Mesothelial cell of epicardium (in vitro differentiated cells): ENCODE measurements at places on chromosomes 16 and 17.

GRCh38 chr16:87076331-87076949, 240.8 kb downstream of the C16orf95 start:
- no peak for DNase-seq

GRCh38 chr17:73592501-73592961, 51.7 kb downstream of the SDK2 start:
- DNase-seq = no peak

DNA sequence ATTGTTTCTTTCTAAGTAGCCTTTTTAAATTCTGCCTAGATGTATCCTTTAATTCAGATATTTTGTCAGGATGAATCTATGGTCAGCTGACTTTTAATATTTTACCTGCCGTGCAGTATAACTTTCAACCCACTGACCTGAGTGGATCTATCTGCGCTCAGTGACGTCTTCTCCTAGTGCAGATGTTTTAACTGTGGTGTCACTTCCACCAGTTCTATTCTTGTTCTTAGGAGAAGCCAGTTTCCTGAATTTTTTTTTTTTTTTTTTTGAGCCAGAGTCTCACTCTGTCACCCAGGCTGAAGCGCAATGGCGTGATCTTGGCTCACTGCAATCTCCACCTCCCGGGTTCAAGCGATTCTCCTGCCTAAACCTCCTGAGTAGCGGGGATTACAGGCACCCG, 5.0 kb upstream of the TM4SF5 start:
- DNase-seq = no peak

DNA sequence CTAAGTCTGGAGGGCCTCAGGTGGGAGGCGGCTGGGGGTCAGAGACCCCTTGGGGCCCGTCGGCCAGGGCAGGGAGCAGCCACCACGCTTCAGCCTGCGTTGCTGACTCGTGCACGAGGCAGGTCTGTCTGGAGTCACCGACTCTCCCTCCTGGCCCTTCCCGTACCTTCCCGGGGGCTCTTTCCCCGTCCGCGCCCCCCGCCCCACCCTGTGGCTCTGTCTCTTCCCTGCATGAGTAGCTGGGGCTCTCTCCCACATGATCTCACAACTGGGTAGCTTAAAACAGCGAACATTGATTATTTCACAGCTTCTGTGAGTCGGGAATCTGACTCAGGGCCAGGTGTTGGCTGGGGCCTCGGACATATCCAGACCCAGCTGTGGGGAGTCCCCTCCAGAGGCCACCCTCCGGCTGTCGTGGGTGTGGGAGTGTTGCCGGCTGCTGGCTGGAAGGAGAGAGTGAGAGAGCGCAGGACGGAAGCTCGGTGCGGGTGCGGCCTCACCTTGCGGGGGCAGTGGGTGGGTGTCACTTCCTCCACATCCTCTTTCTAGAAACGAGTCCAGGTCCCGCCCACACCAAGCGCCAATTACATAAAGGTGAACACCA, 17.3 kb downstream of the BAHCC1 start:
- DNase-seq = no peak

GRCh38 chr17:11242411-11242810, 1.4 kb downstream of the SHISA6 start:
- DNase-seq = no peak

GRCh38 chr17:57375770-57376225, 119.5 kb downstream of the MSI2 start:
- no peak for DNase-seq

GRCh38 chr17:3998436-3998835, 34.2 kb upstream of the ATP2A3 start:
- no peak for DNase-seq

DNA sequence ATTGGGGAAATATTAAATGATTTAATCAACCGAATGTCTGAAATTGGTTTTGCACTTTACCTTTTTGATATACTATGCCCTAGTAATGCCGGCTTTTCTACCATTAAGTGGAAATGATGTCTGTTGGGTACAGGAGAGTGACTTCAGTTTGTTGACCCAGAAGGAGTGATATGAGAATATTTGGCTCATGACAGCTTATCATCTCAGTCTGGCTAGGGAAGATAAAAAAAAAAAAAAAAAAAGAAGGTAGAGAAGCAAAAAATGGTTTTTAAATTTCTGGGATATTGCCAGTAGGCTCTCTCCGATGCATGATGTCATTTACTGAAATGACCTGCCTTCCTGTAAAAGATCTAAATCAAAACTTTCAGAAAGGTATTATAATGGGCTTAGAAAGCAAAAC, 69.0 kb downstream of the CNTNAP4 start:
- no peak for DNase-seq

GRCh38 chr16:9580025-9580424, 488.6 kb downstream of the HAPSTR1 start:
- no peak for DNase-seq

GRCh38 chr16:21301168-21301894, 23.2 kb upstream of the CRYM start:
- DNase-seq = peak; percentile 41

DNA sequence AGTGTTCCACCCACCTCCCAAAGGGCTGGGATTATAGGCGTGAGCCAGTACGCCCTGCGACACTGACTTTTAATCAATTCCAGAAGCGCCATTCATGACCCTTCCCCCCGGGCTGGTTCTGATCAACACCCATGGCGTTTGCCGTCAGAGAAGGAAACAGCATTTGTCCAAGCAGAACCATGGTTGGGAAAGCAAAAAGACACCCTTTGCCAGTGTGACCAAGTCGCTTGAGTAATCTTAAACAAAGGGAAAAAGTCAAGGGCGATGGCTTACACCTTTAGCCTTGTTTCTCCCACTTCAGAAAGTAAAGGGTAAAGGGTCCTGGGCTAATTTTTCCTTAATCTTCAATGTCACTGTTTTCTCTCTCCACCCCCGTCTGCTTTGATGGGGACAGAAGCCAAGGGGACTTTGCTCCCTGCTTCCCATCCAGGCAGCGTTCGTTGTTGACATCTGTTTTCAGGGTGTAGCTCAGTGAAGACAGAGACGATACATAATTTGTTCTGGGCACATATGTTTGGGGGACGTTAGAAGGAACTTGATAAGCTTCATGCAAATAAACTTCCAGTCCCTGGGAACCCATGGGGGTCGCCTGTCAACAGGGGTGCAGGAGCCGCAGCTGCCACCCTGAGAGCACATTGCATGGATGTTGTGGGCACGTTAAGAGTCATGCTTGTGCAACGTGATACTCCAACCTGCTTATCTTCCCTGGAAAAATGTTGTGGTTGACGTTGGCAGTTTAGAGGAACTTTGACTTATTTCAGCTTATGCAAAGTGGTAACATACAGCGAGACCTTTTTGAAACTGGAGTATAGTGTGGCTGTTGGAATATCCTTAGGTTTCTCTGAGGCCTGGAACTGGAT, 50.6 kb upstream of the TANGO6 start:
- no peak for DNase-seq

DNA sequence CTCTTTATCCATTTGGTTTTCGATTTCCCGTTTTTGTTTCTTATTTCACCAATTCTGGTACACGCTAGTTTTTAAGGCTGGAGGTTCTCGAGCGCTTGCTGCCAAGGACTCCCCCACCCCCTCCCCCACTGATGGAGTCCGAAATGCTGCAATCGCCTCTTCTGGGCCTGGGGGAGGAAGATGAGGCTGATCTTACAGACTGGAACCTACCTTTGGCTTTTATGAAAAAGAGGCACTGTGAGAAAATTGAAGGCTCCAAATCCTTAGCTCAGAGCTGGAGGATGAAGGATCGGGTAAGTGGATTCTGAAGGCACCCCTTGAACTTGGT, 825 bp downstream of the RPTOR start:
- no peak for DNase-seq

GRCh38 chr16:79480929-79481328, 119.6 kb downstream of the MAF start:
- no peak for DNase-seq

- DNase-seq = no peak
These were observed 6.7 kb upstream of the MT4 start for GRCh38 chr16:56558024-56558747.

DNA sequence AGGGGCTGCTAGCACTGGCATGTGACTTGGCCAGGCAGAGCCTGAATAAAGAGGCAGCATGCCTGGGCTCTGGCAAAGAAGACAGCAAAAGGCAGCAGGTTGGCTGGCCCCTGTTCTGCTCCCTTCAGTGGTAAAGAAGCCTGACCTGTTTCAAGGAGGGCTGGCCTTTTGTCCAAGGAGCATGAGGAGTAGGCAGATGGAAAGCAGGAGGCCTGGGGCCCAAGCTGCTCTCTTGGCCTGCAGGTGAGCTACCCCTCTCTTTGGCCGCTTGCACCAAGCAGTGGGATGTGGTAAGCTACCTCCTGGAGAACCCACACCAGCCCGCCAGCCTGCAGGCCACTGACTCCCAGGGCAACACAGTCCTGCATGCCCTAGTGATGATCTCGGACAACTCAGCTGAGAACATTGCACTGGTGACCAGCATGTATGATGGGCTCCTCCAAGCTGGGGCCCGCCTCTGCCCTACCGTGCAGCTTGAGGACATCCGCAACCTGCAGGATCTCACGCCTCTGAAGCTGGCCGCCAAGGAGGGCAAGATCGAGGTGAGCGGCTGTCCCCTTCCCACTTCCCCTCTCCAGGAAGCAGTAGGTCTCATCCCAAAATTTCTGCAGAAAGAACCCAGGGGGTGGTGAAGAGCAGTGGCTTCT, 8.0 kb downstream of the TRPV2 start:
- DNase-seq = no peak

GRCh38 chr16:89969741-89970410, 21.3 kb downstream of the DEF8 start:
- no peak for DNase-seq

DNA sequence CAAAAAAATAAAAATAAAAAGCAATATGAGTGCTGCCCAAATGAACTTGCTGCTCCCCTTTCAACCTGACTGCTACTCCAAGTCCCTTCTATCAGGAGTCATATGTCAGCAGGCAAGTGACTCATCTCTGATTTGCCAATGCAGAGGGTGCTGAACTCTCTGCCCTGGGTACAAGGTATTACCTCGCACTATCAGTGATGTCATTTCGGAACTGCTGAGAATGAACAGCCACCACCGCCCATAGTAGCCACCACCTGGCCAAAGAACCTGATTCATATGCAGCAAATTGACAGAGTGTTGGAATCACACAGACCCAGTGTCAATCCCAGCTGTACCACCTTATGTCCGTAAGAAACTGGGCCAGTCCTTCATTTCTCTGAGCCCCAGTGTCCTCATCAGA, 31.2 kb downstream of the LYRM9 start:
- DNase-seq = no peak

DNA sequence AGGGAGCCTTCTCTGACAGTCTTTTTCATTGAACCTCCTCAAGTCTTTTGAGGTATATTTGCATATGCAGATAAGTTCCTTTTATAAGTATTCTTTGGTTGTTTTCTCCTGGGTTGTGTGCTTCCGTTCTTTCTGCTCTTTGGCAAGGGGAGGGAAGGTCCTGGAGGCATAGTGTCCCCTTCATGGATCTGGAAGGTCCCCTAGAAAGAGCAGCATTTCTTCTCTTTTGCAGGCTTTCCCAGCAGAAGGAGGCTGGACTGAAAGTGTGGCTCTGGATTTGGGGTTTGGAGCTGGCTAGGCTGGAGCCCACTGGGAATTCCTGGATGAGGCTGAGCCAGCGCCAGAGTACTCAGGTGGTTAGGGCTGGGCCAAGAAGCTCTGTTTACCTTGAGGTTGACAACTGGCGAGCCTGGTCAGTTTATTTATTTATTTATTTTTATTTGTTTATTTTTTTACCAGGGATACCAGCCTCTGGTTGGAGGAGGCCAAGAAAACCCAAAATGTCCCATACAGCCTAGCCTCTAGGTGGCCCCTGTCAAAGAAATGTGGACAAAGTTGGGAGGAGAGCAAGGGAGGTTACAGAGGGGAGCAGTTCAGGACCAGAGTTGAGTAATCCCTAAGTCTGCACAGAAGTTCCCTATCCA, 5.4 kb upstream of the TOP2A start:
- no peak for DNase-seq

GRCh38 chr16:789191-789850, 901 bp downstream of the CHTF18 start:
- no peak for DNase-seq

DNA sequence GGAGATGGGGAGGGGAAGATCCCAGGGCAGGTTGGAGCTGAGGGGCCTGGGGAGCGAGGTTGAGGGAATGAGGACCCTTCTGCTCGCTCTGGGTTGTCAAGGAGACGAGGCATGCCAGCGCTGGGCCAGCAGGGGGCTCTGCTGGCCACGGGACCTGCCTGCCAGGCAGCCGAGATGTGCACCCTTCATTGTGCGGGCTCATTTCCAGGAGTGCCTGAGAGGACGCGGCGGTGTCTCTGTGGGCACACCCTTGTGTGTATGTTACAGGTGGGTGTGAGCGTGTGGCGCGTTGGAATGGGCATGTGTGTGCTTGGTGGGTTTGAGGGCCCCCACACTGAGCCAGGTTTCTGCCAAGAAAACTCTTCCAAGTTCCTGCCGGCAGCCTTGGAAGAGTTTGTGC, 15.9 kb downstream of the ARHGAP23 start:
- DNase-seq = peak; percentile 65

DNA sequence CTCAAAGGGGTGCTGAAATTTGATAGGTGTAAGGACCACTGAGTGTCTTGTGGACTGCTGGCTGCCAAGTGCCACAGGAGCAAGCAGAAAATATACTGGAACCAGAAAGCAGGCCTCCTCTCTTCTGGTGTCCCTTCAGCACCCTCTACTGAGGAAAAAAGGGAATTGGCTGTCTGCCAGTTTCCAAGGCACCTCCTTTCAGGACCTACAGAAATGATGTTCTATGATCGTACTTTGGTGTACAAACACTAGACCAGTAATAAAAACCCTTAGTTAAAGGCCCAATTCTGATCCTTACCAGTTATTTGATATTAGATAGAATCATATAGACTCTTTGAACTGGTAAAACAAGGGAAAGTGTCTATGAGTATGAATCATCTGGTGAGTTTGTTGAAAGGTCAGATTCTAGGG, 35.8 kb upstream of the BCAS3 start:
- DNase-seq = peak; percentile 63

DNA sequence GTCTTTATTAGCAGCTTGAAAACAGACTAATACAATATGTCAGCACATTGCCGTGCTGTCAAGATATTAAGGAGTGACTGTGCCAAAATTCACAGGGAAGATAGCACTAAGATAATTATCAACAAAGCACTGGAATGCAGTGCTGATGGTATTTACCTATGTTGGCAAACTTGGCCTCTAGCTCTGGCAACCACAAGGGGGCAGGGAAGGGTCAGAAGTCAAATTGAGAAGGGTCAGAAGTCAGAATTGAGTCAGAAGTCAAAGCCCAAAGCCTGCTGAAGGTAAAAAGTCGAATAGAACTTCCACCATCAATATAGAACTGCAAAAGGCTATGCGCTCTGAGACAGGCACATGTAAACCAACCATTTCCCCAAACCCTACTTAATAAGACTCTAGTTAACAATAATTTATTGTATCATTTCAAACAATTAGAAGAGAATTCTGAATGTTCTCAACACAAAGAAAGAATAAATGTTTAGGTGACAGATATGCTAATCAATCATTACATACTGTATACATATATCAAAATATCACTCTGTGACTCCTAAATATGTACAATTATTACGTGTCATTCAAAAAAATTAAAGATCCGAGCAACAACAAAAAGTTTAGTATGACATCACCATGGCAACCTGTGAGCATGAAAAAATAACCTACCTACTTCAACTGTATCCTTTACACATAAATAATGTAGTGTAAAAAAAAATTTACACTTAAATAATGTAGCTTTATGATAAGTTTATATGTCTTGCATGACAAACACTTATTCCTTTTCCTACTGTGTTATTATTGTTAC, 916.1 kb downstream of the KCNJ2 start:
- no peak for DNase-seq
